ENCODE measurements at places on chromosomes 7 and 10. TPM values are rescaled to one million over a fixed set of nuclear protein-coding genes. Genes with fewer than 3 reads are reported as not detected.

DNA sequence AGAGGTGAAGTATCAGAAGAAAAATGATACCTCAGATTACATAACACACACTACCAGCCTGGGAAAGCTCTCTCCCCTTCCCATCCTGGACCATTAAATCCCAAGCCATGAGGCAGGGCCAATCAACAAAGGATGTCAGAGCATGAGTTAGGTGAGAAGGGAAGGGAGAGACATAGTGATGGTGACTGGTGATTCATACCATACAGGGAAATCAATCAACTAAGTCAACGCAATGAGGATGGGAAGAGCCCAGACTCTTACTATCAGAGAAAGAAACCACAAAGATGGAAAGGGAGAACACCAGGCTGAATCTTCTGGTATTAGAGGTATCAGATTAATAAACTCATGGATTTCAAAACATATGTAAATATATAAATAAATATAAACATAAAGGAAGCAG lies 185.4 kb downstream of the KMT2E start:
- no peak for DNase-seq

GRCh38 chr7:37109016-37109683 lies 339.5 kb downstream of the ELMO1 start:
- peak; percentile 42 for DNase-seq

- DNase-seq = no peak
Measured at GRCh38 chr7:94313926-94314325, 80.8 kb upstream of the COL1A2 start.

DNA sequence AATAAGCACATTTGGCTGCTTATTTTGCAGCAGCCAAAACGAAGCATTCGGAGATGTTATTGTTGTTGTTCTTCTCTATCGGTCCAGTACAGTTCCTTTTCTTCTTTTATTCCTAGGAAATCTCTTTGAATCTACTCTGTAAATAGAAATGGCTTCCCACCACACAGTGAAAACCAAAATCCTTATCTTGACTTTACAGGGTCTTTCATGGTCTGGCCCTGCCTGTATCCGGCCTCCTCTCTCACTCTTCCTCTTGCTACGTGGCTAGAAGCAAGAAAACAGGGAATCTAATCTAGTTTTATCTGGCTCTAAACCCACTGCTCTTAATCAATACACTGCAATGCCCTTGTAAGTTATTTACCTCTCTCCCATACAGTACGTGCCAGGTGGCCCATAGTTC lies 926.0 kb upstream of the C7orf33 start:
- DNase-seq = no peak

GRCh38 chr10:102612964-102613275 lies 31.4 kb upstream of the TRIM8 start:
- DNase-seq = no peak

UBE2H gene
- 89.4 TPM for polyA plus RNA-seq
